Activated naive CD4-positive, alpha-beta T cell treated with anti-CD3 and anti-CD28 coated beads for 36 hours (primary cell): ENCODE measurements at places on chromosomes 12 and 14.

DNA sequence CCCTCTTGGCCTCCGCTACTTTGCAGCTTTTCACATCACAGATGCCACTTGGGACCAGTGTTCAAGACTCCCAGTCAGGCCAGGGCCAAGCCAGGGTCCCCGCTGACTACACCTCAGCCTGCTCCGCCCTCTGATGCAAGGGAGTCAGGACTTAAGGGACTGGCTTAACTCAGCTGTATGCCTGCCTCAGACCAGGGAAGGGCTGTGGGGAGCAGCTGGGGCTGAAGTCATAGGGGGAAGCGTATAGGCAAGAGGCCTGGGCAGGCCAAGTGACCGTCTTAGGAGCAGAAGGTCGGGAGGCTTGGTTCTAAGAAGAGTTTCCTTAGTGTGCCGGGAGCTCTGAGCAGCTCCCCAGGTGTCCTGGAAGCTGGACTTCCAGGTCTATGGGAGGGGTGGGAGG, 21.9 kb downstream of the KDM2B start:
- no peak for DNase-seq

DNA sequence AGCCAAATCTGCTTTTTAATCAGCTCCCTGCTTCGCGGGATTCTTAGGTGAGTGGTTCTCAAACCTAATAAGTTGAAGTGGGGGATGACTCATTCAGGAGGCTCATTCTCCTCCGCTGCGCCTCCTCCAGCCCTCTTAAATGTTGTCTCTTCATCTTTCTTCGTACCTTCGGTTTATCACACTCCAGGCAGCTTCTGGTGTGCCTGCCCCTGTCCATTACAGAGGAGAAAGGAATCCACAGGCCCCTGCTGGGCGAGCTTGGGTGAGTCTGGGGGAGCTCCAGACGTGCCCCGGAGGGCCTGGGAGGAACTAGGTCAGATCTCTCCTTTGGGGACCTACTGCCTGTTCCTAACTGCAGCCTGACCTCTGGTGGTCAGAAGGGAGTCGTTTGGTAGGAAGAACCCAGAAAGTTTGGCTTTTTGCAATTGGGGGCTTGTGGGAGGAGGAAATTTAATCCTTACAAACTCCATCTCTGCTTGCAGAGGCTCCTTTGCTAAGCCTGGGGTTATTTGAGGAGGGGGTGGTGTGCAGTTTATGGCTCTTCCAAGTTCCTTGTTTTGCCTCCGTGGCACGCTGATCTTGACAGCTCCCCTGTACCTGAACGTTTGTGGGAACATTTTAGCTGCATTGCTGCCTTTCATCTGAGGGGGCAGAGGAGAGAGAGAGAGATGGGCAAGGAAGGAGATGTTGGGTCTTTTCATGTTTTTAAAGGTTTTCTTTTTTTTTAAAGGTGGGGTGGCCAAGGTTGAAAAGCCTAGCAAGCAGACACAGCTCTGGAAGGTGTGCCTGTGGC, 84.1 kb upstream of the GNG2 start:
- peak; percentile 69 for DNase-seq

DNA sequence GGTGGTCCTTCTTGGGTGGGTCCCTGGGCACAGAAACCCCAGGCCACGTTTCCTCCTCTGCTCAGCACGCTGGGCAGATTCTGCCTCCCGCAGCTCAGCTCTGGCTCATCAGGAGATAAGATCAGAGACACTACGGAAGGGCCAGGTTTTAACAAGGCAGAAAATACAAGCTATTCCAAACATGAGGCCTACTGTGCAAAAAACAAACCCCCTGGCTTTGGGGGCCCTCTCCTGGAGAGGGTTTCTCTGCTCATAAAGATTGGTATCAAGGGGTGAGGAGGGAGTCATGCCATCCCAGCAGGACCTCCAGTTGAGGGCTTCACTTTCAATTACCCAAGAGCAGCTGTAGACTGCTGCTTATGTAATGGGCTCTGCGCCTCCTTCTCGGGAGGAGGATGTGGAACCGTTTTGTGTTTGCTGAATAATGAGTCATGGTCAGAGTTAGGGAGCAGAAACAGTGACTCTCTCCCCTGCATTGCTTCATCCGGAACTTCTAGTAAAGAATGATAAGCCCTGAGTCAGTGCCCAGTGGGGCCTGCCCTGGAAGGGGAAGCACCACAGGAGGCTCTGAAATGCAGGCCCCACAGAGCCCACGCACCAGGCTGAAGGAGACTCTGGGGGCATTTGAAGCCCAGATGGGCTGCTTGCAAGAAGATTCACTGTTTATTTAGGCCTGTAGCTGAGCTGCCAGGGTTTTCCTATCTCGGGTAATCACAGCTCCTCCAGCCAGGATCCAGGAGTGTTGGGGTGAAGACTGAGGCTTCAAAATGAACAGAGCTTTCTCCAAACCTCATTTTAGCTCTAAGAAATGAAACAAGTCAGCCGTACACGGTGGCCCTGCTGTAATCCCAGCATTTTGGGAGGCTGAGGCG, 79.3 kb downstream of the SSPN start:
- peak; percentile 76 for DNase-seq

DNA sequence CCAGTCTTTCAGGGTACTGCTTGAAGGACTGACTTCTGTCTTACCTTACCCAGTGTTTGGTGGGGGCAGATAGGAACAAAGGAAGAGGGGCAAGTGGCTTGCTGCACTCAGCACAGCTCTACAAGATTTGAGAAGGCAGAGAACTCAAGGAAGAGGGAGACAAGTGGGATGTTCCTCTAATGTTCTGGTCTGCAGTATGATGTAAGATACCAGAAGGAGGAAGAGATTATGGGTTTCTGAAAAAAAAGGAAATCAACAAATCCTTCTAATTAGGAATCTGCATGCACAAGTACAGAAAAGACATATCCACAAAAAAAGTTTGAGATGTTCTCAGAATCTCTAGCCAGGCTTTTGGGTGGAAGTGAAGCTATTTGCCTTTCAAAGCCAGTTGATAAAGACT, 37.1 kb downstream of the USP15 start:
- DNase-seq = no peak

DNA sequence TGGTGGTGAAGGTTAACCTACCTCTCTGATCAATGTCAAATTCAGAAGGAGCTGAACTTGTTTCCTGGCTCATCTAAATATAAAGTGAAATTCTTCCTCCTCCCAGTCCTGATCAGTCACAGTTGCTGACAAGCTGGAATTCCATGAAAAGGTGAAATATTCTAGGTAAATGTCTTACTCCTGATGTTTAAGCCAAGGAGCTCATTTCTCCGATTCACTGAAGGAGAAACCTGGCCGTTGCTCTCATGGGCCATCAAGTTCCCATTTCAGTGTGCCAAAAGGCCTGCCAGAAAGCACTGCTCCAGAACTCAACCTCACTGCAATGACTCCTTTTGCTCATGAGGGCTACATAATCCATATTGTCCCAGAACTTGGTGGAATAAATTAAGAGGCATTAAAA, 707.5 kb downstream of the GALC start:
- no peak for DNase-seq

- no peak for DNase-seq
These were observed 196.1 kb downstream of the TTC6 start for GRCh38 chr14:37791384-37792036.

- no peak for DNase-seq
These were observed 50.9 kb downstream of the KLHL28 start for GRCh38 chr14:44910821-44911220.

DNA sequence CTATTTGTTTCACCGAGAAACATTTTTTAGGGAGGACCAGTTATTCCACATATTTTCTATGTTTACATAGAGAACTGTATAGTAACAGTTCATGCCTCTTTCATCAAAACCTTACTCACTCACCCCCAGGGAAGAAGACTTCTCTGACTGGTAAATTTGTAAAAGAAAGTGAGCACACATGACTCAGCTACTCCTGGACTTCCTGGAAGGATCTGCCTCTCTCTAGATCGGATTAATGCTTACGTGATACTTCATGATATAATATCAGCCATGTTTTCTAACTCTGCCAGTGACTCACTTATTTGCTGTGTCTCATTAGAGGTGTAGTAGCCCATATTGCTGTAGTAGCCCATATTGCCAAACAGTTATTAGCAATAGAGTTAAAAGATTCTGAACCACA, 494.3 kb upstream of the ATXN7L3B start:
- DNase-seq = no peak

DNA sequence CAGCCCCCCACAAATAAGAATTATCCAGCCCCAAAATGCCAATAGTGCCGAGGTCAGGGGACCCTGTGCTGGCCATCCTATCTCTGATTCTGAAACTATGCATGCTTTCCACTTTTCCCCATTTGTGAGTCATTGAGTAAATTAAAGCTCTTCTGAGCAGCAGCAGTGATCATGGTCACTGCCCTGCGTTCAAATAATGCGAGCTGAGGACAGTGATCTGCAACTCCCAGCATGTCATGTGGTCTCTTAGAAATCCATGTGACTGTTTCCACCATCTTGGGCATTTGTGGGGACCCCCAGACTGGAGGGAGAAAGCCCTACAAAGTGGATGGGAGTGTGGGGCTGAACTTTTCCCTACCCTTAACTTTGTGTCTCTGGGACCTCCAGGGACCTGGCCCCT, 53.8 kb downstream of the C14orf132 start:
- no peak for DNase-seq
